AG09319 (cell line): ENCODE measurements at places on chromosomes 16 and 17.
A peak's percentile ranks its signal among the peaks of the same experiment; 100 is the strongest.

GRCh38 chr17:38451840-38452529 lies 23.7 kb downstream of the ARHGAP23 start:
- peak; percentile 67 for DNase-seq

DNA sequence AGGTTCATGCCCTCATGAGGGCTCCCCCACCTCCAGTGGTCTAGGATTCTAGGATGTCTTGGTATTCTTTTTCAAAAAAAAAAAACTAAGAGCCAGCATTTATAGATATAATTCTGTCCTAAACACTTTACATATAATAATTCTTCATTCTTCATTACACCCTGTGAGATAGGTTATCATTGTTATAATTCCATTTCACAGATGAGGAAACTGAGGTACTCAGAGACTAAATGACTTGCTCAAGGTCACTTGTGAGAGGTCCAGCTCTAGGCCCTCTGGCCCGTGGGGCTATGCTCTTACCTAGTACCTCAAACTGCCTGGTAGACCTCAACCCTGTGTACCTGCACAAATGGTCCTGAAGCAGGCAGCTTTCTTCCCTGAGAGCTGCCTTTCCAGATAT lies 172.2 kb downstream of the PRKCB start:
- no peak for DNase-seq

- no peak for DNase-seq
These were observed 92.2 kb downstream of the IRX3 start for GRCh38 chr16:54194334-54194743.

DNA sequence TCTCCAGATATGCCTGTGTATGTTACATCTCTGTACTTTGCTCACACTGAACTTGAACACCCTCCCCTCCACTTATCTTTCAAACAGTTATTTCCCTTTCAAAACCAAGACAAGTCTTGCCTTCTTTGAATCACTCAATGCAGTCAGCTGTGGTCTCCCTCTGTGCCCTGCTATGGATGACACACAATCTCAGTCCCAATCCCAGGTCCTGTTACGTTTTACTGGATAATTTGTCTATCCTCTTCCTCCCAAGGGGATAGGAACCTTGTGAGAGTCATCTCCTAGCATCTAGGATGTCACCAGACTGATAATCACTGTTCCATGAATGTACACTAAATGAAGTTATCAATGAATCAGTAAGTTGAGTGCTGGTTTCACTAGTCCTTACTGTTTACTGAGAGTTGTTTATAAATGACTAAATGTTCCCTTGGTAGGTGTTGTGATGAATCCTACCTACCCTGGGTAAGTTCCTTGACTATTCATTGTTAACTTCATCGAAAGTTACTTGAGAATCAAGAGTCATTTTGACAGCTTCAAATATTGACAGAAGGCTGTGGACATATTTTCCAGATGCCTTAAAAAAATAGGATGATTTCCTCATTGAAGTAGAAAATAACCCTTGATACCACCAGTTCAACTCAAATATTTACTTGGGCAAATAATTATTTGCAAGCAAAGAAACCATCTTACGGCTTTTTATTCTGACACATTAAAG lies 244.9 kb downstream of the PRKCA start:
- DNase-seq: no peak

GRCh38 chr16:9097266-9098219 lies 6.1 kb downstream of the HAPSTR1 start:
- DNase-seq: no peak

DNA sequence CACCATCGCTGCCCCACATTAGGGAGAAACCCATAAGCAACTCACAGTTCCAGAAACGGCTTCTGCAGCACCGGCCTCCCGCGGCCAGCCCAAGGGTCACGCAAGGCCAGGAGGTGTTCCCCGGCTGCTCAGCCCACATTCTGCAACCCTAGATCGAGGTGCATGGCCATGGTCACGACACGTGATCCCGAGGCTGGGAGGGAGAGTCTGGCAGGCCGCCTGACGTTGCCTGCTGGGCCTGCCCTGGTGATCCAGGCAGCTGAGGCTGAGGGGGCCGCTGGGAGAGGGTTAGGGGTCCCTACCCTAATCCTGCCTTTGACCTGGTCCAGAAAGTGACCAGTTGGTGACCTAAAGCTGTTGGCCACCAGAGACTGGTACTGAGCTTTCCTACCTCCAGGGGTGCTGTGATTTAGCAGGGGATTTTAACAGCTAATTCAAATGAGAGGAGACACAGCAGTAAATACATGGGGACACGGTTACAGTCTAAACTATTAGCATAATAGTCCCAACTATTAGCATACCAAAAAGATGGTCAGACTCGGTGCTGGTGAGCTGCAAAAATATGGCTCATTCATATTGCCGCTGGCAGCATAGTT lies 97.4 kb upstream of the CIBAR2 start:
- DNase-seq: no peak

DNA sequence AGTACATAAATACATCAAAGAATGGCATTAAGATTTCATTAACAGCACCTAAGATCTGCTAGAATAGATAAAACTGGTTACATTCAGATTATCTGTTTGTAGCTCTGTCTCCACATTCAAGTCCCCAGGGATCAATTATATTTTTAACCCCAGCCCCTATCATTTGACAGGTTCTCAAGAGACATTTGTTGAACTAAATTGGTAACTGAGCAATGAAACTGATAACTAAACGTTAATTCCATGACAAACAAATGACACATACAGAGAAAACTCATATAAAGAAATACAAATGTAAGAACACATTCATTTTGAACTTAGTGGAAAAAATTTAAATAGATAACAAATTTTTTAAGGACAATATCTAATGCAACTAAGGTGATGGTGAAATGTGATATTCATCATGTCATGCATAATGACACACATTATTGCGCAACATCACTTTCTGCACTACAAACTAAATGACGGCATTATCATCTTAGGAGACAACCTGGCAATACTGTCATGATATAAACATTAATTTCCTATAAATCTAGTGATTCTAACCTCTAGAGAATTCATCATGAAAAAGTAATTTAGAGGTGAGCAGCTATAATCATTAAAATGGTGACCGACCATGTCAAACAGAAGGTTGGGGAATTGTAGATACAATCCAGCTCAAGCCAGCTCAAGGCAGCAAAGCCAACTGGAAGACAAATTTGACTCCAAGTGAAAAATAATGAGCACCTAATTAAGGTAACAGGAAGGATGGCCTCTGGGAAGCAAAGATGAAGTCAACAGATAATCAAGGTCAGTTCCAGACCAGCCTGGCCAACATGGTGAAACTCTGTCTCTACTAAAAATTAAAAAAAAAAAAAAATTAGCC lies 9.5 kb downstream of the ARHGAP17 start:
- no peak for DNase-seq

DNA sequence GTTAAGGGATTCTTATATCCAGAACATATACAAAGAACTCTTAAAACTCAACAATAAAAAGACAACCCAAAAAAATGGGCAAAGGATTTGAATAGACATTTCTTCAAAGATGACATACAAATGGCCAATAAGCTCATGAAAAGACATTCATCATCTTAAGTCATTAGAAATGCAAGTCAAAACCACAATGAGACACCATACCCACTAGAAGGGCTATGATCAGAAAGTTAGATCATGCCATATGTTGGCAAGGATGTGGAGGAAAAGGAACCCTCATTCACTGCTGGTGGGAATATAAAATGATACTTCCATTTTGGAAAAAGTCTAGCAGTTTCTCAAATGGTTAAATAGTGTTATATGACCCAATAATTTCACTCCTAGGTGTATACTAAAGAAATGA lies 9.4 kb downstream of the PLD6 start:
- no peak for DNase-seq

- no peak for DNase-seq
These were observed 123.7 kb downstream of the SPACA3 start for GRCh38 chr17:33115366-33115765.

DNA sequence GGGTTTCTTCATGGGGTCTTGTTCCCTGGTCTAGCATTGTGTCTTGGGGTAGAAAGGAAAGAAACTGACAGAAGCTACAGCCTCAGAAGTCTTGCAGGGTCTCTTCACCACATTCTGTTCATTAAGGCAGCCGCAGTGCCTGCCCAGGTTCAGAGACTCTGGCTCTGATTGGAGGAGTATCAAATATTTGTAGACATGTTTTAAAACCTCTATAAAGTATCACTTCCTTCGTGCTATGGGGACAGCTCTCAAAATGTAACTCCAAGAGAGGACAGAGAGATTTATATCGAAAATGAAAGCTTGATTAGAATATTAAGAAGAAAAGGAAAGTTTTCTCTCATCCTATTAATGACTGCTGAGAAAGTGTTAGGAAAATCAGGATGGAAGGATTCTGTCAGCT lies 107.0 kb upstream of the CACNG3 start:
- no peak for DNase-seq

DNA sequence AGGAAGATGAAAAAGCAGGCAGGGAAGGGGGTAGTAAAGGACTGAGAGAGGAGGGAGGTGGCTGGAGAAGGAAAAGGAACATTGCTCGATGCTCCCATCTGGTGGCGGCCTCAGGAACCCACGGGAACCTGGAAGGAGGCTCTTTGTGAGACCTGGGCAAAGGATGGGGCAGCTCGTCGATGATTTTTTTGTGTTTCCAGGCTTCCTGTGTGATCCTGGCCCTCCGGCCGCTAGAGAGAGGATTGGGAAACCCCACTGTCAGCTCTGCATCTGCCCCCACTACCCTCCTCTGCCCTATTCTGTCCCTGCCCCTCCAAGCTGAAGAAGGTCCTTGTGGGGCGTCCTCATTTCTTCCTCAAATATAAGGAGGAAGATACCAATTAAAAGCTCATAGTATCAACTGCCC lies 6.6 kb downstream of the WFIKKN2 start:
- no peak for DNase-seq

- no peak for DNase-seq
These were observed 88.9 kb upstream of the ATF7IP2 start for GRCh38 chr16:10296956-10297340.

GRCh38 chr16:75099738-75100602 lies 16.6 kb downstream of the LDHD start:
- DNase-seq: no peak

GRCh38 chr17:66469461-66469860 lies 167.0 kb downstream of the PRKCA start:
- no peak for DNase-seq

GRCh38 chr17:74605361-74605760 lies 13.3 kb upstream of the CD300LD start:
- DNase-seq: peak; percentile 24

DNA sequence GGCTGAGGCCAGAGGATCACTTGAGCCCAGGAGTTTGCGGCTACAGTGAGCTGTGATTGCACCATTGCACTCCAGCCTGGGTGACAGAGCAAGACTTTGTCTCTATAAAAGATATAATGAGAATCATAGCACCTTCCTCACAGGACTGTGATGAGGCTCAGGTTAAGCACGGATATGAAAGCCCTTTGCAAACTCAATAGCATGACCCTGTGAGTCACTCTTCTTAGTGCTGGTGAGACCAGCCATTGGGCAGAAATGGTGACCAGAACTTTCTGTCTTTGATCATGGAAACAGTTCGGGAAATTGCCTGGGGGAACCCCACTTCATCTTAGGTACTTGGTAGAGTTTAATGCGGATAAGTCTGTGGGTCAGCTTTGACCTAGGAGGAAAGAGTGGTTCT lies 144.2 kb downstream of the PRKCB start:
- DNase-seq: no peak

DNA sequence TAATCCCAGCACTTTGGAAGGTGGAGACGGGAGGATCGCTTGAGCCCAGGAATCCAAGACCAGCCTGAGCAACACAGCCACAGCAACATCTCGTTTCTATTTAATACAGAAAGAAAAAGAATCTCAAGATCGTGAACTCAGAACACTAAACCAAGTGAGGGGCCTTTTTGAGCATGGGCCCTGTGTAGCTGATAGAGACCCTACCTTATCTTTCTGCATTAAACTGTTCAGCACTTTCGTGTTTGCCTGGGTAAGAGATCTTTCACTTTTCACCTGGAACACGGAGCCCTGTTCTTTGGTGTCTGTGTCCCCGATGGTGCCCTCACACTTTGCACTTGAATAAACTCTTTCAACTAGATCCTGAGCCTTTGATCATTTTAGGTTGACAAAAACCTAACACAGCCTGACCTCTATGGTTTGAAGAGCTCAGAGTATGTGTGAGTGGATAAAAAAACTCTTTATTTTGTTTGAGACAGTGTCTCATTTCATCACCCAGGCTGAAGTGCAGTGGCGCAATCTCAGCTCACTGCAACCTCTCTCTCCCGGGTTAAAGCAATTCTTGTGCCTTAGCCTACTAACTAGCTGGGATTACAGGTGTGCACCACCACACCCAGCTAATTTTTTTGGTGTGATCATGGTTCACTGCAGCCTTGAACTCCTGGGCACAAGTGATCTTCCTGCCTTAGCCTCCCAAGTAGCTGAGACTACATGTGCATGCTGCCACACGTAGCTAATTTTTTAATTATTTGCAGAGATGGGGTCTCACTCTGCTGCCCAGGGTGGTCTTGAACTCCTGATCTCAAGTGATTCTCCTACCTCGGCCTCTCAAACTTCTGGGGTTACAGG lies 83.8 kb upstream of the GRIN2A start:
- DNase-seq: no peak

- DNase-seq: no peak
These were observed 6.7 kb downstream of the TBC1D24 start for GRCh38 chr16:2481676-2482075.
